Upper lobe of right lung (tissue), 1 donor: ENCODE measurements at places on chromosomes 6 and 20.

DNA sequence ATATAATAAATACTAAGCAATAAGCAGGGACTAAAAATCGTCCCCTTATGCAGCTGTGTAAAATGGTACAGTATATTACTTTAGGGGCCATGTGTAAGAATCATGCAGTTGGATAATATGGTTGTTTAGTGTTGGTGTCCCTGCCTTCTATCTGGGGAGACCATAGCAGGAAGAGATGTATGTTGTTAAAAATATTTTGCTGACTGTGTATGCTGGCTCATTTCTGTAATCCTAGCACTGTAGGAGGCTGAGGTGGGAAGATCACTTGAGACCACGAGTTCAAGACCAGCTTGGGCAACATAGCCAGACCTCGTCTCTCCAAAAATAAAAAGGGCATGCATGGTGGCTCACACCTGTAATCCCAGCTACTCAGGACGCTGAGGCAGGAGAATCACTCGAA, 5.6 kb downstream of the PANK2 start:
- no peak for DNase-seq

GRCh38 chr6:113584767-113585166, 272.4 kb upstream of the MARCKS start:
- no peak for DNase-seq

- no peak for DNase-seq
Observed at GRCh38 chr6:52976591-52977035, 18.5 kb downstream of the GSTA4 start.

- no peak for DNase-seq
Observed at GRCh38 chr6:13708736-13709135, 2.9 kb downstream of the RANBP9 start.

- no peak for DNase-seq
Observed at GRCh38 chr20:35978041-35978513, 9.7 kb downstream of the CNBD2 start.

DNA sequence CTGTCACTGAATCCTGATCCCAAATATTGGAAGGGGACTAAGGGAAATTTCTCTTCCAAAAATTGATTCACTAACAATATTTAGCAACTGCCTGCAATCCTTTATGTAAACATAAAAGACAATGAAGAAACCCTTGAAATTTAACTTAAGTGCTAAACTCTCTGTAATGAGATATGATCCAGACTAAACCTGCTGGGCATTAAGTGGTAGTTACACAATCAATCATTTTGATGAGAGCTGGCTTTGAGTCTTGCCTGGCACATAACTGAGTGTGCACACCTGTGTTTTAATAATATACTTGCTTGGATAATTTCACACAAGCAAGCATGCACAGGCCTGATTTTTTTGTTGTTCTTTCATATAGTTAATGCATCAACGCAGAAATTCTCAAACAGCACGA, 9.8 kb upstream of the ZFP64 start:
- DNase-seq = no peak

DNA sequence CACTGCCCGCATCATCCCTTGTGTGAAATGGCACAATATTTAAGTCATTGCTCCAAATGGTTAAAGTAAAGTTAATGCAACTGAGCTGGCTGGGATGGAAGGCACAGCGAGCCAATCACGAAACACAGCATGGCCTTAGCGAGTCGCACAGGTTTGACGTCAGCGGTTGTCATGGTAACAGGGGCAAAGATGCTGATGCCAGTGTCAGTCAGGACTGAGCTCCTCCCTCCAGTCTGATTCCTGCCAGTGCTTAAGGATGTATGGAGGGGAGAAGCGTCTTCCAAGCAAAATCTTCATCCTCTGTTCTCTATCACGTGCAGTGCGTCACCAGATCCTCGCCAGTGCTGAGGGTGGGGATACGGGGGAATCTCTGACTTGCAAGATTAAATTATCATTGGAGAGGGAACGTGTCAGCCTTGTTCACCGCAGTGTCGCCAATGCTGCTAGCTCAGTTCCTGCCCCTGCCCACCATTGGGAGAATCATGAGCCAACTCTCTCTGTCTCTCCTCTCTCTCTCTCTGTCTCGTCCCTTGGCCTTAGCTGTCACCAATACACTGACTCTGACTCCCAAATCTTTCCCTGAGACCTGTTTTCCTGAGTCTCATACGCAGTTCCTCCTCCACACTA, 24.5 kb downstream of the TSPYL4 start:
- no peak for DNase-seq

GRCh38 chr6:108193835-108194234, 28.0 kb downstream of the NR2E1 start:
- no peak for DNase-seq

DNA sequence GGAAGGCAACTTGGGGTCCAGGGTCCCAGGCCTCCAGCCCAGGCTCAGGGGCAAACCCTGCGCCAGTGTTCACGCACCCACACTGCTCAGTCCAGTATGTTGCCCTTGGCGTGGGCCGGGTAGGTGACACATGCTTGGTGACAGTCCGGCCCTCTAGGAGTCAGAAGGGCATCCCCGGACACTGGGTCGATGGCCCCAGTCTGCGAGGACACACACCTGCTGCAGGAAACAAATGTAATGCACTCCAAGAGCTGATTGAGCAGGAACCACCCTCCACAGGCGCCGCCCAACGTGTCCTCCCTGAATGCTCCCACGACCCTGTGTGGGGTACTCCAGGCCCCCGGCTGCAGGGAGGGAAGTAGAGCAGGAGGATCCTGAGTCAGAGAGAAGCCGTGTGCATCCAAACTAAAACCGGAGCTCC, 160.7 kb downstream of the DLL1 start:
- DNase-seq = peak; percentile 60

DNA sequence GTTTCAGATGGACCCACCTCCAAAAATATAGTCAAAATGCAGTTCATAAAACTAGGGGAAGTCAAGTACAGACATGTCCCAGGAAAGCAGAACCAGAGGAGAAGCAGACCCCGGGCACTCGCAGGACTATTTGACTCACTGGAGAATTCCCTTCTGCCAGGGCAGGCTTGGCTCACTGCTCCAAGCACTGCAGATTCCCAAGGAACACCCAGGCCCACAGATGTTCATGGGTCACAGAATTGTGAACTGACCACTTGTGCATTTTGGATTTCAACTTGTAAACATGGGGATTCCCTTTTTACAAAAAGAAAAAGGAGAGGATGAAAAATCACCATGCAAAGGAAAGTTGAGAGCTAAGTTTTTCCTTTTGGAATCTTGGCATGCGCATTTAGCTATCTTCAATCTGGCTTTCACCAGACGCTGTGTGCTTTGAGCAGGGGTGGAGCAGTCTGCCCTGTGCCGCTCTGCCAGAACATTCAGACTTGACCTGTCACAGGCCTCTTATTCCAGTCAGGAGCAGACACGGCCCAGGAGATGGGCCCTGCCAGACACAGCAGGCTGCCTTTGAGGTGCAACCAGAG, 237.5 kb upstream of the TAB2 start:
- no peak for DNase-seq

DNA sequence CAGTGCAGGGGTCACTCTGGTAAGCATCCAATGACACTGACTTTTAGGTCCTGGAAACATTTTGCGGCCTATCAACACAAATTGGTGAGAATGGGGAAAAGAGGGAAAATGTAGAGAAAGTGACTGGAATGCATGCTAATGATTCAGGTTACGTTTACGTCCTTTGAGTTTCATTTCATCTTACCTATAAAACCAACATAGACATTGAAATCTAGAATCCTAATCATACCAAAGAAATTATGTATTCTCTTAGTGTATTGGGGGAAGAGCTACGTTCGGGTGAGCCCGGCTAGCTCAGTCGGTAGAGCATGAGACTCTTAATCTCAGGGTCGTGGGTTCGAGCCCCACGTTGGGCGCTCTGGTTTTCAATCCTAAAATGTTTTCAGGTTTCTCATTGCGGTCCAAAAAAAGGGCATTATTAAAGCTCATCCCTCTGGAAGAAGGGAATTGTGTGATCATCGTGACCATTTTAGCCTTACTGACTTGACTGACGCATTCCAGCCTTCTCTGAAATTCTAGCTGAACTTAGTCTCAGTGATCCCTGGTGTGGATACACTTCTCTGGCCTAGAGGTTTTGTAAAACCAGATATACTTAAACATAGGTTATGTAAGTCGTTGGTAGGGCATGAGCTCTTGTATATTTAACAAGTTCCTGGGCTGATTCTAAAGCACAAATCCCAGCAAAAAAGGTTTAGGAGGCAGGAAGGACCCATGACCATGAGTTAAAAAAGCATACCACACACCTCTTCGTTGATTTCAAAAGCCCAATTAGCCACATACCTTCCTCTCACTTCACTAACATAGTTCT, 18.3 kb downstream of the HMGN4 start:
- DNase-seq = no peak

DNA sequence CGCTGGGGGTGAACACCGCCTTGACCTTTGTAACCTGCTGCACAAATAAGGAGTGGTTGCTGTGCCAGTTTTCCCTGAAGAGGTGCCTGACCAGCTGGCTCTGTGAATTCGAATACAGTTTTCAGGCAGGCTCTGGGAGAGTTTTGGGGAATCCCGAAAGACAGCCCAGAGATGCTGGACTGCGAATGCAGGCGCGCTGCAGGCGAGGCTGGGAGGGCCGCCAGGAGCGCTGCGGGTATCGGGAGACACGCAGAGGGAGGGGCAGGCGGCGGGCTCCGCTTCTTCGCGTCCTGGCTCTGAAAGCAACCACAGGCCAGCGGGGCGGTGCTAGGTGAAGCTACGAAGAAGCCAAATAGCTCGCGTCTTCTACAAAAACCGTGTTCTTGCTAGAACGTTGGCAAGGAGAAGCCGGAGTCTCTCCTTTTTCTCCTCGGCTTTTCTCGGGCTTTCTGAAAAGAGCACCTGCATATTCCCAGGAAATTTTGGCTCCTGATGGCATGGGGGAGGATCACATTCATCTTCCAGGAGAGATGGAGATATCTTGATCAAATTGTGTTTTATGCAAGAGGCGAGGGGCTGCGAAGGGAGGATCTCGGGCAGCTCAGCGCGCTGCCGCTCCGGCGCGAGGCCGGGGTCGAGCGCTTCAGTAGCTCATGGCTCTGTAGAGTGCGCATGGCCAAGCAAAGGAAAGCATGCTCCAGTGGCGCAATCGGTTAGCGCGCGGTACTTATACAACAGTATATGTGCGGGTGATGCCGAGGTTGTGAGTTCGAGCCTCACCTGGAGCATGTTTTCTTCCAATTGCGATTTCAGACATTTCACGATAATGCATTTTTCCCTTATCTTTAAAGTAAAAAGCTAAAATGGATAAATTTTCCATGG, 158.1 kb upstream of the ZNF184 start:
- DNase-seq = peak; percentile 65

DNA sequence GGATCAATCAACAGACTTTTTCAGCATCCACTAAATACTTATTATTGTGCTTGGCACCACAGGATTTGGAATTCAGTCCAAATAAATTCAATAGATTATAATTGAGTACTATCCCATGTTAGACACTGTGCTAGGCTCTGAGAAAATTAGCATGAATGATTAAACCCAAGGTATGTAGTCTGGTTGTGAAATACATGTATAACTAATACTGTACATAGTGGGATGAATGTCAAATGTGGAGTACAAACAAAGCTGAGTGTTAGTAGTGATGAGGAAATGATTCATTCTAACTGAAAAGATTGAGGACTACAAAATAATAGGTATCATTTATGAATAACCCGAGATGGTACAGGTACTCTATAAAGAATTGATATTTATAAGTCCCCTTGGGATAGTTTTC, 111.9 kb upstream of the FLRT3 start:
- no peak for DNase-seq

GRCh38 chr20:47817573-47817972, 32.3 kb upstream of the SULF2 start:
- DNase-seq = no peak

- no peak for DNase-seq
Observed at GRCh38 chr6:16575655-16576054, 185.6 kb downstream of the ATXN1 start.

DNA sequence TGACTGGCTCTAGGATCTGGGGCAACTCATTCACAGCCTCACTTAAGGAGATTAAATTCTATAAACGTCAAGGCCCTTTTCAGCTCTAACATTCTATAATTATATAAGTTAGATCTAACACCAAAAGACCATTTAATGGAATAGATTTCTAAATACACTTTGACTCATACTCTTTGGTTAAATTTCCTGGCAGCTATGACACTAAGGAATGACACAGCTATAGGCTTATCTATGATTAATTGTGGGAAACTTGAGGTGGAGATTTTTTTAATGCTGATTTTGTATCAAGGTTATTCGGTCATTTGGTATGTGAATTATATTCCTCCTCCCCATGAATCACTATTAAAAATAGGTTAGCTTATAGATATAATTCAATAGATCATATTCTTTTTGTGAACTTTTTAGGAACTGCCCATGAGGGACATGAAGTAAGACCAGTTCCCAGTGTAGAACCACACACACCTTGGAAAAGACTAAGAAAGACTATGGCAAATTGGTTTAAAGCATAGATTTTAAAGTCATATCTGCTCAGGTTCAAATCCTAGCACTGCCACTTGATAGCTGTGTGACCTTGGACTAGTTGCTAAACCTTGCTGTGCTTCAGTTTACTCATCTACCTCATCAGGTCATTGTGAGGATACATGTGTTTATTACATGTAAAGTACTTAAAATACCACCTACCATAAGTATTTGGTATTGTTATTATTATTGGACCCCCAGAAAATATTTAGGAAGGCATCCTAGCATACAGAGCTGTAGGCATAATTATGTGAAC, 116.0 kb downstream of the CRYBG1 start:
- no peak for DNase-seq

DNA sequence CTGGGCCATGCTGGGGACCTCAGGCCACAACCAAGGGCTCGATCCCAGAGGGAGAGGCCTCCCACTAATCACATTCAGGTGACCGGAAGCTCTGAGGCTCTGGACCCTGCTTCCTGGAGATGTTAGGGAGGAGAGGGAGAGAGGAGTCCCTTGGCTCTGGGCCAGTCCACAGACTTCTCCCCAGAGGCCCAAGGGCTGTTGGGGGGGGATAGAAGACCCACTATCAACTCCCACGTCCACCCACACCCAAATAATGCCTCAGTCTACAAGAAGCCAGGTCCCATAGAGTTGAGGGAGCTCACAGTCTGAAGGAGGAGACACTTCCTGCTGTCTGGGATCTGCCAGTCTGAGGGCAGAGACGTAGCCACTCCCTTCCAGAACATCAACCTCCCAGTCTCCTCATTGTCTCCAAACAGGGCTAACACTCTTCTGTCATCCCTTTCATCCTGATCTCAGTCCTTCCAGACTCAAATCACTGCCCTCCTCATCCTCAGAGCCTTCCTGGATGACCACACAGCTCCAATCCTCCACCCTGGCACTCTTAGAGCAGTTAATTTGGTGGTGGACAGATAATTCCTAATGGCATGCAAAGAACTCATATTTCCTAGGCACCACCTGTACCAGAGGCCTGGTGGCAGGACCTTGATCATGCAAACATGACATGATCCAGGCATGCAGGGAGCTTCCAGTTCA, 69.9 kb downstream of the MRPL14 start:
- DNase-seq = no peak

- DNase-seq = no peak
Observed at GRCh38 chr6:11780097-11780428, 1.5 kb upstream of the ADTRP start.

- no peak for DNase-seq
Observed at GRCh38 chr20:54335299-54335698, 127.4 kb downstream of the PFDN4 start.

GRCh38 chr6:157761331-157761921, 61.6 kb upstream of the SNX9 start:
- no peak for DNase-seq
